ENCODE measurements at places on chromosomes 2 and 18. TPM values are rescaled to one million over a fixed set of nuclear protein-coding genes. Genes with fewer than 3 reads are reported as not detected.

DNA sequence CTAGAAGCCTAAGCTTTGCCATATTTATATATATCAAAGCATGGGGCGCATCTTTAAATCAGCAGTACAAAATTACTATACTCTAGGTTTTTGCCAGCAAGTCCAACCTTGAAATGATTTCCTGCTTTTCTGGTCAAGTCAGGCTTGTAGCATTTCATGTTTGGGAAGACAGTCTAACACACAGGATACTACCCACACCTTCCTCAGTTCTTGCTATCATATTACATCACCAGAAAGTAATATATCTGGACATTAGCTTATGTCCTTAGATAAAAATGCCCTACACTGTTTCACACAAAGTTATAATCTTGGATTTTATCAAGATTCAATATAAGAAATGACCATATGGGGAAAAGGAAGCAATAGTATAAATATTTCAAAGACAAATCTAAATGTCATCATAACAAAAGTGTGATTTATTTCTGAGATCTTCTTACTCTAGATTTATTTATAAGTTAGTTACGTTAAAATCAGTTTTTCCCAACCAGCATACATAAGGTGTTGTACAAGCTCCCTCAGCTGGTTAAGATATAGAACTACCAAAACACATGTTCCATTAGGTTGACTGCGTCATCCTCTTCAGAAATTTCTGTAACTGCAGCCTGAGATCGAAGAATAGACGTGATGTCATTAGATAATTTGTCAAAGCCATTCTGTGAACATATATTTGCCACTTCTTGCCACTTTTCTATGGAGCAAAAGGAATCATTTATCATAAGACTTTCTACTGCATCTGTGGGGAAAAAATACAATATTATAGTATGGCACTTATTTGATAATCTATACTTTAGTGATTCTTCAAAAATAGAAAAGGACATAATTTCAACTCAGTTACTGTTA is 56.6 kb downstream of the CLHC1 start:
- DNase-seq: no peak

DNA sequence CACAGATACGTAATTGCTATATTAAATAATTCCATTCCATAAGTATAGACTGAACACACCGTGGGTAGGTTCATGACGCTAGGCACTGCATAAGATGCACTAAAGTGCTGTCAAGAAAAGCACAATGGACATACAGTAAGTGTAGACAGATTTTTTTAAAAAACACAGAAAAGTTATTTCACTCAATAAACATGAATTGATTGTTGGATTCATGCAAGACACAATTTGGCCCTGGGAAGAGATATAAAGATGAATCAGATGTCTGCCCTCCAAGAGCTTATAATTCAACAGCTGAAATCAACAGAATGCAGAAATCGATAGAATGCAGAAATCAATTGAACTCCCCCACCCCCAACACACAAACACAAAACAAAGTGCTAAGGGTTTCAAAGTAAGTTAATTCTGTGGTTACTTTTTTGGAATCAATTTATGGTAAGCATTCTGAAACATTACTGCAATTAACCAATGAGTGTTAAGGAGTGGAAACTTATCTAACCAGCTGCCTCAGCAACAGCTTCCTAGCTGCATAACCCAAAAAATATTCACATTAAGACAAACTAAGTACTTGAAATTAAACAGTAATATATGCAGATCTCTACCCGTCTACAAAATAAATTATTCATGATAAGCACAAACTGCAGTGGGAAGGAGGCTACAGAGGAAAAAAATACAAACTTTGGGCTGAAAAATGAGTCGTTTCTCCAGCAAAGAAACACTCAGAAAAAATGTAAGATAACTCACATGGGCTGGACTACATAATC is 1.6 kb downstream of the NBAS start:
- no peak for DNase-seq

- DNase-seq: no peak
These were observed 162.1 kb downstream of the SH3RF3 start for GRCh38 chr2:109290887-109291643.

DNA sequence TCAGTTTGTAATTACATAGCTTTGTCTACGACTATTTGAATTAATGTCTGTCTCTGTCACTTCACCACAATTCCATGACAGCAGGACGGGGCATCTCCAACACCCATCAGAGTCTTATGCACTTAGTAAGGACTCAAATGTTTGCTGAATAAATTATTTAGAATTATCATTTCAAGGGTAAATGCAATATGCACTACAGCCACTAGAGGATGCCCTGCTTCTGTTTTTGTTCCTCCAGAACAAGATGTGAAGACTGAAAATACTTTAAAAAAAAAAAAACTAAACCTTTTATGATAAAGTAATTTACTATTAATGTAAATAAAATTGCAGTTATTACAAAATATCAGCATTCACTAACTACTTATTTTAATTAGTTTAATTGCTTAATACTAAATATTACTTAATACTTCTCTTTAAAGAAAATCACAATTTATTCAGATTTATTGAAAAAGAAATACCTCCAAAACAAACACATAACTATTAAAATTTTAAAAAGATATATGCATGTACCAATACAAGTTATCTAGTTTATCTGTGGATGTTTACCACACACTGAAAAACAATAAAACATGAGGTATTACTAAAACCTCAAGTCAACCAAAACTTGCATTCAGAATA is 3.2 kb downstream of the PIGN start:
- DNase-seq: no peak

- no peak for DNase-seq
These were observed 1005.4 kb downstream of the LRP1B start for GRCh38 chr2:141125432-141125831.

The PMAIP1 gene
- total RNA-seq: 4.6 TPM

The RANBP2 gene
- 82.1 TPM for total RNA-seq

- DNase-seq: no peak
These were observed 287.4 kb downstream of the MBD2 start for GRCh38 chr18:53937037-53937436.

The CFAP221 gene
- 33.0 TPM for total RNA-seq

- no peak for DNase-seq
These were observed 40.6 kb downstream of the DHX57 start for GRCh38 chr2:38835015-38835601.

- DNase-seq: no peak
These were observed 107.2 kb upstream of the ETAA1 start for GRCh38 chr2:67289921-67290371.

DNA sequence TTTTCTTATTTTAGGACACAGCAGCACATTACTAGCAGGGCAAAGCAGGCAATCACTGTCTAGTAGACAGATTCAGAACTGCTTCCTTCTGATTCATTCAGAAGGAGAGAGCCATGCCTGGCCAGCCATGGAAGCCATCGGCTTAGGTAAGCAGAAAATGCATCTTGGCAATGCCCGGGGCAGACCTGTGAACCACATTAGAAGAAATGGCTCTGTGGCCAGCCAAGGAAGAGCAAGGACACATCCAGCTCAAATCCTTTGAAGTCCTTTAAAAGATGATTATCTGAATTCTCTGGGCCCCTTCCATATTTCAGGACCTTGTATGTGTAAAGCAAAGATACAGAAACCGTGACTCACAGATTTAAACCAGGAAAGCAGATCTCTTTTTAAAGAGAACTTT is 227.4 kb downstream of the PID1 start:
- DNase-seq: no peak

- DNase-seq: no peak
These were observed 253.5 kb downstream of the LDLRAD4 start for GRCh38 chr18:13471971-13472628.

DNA sequence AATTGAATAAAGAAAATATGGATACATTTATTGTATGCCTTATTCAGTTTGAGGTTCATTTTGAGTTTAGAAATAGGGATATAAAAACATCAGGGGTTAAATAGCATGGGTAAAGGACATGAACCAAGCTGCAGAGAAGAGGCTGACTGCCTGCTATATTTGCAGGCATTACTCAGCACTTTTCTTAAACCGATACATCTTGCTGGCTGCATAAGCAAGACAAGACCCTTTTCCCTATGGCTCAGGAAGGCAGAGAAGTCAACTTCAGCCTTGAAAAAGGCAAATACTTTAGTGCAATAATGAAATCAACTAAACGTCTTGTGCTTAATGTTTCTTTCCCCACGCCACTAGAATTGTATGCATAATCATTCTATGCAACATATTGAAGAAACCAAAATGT is 36.4 kb downstream of the SCN1A start:
- DNase-seq: no peak

DNA sequence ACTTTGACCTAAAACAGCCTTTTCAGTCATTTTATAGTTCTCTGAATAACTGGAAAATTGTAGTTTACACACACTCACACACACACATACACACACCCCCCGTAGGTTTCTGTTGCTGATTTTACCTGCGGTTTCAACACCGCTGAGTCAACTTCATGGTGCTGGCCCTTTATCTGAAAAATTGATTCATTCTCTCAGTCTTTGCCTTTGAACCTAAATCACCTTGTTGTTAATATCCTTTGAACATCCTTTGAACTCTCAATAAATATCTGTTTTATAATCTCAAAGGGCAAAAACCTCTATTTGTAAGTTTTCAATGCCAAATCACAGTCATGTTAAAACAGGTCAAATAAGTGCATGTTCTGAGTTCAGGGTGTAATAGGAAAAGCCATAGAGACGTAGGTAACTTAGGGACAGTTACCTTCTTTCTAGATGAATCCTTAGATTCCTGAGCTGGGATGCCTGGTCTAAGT is 109.0 kb upstream of the BZW1 start:
- DNase-seq: no peak

The TMEM37 gene
- 17.4 TPM for total RNA-seq

GRCh38 chr2:174491947-174492346 is 5.1 kb upstream of the GPR155 start:
- no peak for DNase-seq

DNA sequence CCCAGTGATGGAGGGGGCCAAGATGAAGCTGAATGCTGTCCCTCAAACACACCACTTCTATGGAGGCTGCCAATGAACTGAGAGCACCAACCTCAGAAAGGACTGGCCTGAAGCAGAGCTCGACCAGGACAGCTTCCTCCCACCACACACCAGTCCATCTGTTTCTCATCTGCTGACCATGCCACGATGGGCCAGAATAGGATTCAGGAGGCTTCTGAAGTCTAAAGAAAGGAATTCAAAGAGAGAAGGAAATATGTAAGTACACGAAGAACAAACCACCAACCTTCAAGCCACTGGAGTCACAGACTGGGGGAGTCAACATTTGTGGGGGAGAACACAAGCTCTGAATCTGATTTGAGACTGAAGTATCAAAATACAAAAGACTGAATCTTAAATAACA is 157.6 kb upstream of the CCDC68 start:
- no peak for DNase-seq

GRCh38 chr2:8324901-8325300 is 357.0 kb upstream of the ID2 start:
- no peak for DNase-seq

DNA sequence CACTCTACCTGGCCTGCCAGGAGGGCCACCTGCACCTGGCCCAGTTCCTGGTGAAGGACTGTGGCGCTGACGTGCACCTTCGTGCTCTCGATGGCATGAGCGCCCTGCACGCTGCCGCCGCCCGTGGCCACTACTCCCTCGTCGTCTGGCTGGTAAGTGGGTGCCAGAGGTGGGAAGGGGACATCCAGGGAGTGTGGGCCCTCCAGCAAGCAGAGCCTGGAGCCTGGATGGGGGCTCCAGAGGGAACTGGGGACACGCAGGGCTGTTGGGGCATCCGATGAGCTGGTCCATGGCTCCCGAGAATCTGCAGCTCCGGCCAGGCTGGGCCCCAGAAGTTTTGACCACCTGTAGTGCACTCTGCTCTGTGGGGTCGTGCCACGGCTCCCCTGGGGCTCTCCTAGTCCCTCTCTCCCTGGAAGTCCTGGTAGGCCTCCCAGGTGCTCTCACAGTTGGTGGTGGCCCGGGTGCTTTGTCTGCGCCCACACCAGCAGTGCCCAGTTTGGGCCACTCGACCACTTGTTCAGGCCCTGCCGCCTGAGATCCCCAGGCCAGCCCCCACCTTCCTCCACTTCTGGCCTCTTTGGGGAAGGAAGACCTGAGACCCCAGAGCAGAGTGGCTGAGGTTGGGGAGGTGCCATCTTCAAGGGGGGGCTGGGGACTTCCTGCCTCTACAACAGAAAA is 4.7 kb downstream of the ESPNL start:
- no peak for DNase-seq

DNA sequence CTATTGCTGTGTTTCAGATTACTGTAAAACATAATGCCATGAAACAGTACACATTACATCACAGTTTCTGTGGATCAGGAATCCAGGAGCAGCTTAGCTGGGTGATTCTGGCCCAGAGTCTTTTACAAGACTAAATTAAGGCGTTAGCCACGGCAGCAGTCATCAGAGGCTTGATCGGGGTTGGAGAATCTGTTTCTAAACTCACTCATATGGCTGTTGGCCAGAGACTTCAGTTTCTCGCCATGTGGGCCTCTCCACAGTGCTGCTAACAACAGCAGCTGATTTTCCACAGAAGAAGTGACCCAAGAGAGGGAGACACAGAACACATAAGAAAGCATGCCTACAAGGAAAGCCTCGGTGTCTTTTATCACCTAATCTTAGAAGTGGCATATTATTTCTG is 89.2 kb upstream of the MYO3B start:
- DNase-seq: no peak

GRCh38 chr2:86048888-86049287 is 56.8 kb downstream of the POLR1A start:
- DNase-seq: no peak

All from progenitor cell of endocrine pancreas (in vitro differentiated cells).